Posterior cingulate gyrus (tissue), 11 donors: ENCODE measurements at places on chromosomes 12 and 14.

DNA sequence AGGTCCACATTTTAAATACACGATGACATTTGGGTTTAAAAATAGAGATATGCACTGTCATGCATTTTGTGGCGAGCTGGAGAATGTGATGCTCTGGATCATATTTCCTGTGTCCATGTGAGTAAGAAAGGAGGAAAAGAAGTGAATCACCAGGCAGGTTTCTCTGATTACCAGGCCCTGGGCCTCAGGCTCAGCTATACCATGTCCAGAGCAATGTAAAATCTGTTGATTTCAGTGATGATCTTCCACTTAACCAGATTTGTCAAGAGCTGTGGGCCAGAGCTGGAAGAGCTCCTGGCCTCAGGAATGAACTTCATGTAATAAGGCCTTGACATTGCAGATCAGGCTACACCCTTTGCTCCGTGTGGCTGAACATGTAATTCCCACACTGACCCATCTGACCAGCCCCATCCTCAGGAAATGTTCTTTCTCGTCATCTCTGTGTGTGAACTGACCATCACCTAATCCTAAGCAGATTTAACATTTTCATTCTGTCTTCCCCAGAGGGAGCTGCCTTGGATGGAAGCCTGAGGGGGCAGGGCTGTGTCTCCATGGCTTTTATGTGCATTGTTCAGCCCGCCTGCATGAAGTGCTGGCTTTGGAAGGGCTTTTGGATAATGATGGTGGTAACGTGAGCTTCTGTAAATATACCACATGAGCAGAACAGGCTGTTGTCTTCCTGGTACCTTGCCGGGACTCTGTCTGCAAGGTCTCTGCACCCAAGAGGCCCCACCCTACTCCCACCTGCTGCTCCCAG lies 54.5 kb downstream of the CRACR2A start:
- no peak for DNase-seq

GRCh38 chr12:84276215-84276614 lies 636.4 kb downstream of the SLC6A15 start:
- DNase-seq: no peak

- DNase-seq: no peak
Observed at GRCh38 chr12:66062290-66062625, 68.3 kb downstream of the LLPH start.

DNA sequence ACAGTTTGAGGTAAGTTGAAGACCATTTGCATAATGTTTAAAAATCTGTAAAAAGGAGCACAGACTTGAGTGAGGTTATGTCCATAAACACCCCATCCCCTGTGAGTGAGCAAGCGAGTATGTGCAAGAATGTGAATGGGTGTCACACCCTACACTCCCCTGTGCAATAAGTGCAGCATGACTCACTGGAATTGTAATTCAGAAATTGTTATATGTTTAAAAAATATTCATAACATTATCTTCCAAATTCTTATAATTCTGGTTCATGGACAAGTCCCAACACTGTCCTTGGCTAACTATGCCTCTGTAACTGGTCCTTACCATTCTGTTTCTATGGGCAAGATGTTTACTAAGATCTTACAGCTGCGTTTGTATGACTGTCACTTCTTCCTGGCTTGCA lies 207.8 kb upstream of the FAR2 start:
- no peak for DNase-seq

DNA sequence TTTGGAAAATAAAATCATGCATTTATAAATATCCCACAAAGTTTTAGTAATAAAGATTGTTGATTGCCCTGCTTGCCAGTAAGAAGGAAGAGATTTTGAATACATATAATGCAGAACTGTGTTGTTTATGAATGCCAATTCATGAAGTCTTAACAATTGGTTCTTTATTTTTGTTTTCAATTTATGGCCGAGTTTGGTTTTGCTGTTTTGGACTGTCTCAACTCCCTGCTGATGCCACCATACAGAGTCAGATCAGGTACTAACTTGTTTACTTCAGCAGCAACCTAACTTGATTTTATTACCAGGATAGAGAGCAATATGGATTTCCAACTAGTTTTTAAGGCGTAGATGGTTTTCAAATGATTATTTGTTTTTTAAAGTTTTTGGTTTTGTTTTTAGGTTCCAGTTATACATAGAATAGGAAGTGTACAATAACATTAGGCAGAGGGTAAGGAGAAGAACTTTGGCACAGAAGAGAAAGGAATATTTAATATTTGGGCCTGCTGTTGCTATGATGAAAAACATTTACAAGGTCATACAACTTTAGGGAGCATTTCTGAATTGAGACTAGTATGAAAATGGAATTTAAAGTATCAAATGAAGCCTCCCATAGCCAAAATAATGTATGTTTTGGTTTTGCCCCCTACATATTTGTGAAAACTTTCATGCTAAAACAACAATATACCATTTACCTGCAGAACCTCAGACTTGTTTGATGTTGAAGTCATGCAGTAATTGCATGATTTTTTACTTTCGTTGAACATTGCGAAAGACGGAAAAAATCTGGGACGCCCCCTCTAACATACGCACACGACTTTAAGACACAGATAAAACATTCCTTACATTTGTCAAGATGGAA lies 904 bp upstream of the FAM177A1 start:
- no peak for DNase-seq

DNA sequence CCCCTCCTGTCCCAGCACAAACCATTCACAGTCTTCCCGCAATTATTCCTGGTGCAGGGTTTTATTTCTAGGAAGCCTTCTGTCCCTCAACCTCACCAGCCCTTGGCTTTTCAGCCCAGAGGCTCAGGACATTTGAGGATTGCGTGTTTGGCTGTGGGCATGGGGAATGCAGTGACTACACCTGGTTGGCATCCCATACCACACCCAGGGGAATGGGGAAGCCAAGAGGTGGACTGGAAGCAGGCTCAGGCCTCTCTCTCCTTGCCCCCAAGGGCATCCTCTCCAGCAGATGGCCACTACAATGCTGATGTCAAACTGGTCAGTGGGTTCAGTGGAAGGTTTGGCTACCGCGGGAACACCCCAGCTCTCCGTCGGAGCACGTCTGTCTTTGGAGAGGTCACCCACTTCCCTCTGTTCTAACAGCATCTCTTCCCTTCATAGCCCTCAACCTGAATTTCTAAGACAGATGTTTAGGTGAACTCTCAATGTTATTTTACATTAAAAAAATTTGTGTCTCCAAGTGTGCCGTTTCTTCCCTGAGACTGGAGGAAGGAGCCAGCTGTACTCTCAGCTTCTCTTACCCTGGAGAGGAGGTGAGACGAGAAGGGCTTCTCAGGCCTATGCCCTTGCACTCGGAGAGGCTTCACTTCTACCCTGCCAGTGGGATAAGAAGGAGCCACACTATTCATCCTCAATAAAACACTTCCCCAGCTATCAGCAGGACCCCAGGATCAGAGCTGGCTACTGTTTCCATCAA lies 35.5 kb downstream of the DCAF4 start:
- DNase-seq: no peak

- no peak for DNase-seq
Observed at GRCh38 chr12:2588345-2588744, 206.4 kb upstream of the FKBP4 start.

DNA sequence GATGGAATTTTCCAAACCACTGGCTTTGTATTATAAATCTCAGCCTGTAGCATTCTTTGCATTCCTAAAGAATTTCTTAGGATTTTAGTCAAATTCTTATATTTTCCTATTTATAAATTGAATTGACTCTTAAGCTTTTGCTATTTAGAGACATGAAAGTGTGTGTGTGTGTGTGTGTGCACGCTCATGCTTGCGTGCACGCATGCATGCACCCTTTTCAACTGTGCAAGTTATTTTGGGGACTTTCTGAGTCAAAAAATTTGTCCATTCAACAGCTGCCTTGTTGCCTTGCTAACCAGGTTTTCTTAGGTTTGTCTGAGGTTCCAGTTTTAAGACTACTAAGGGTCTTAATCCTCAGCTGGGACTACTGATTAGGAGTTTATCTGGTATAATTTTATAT lies 42.6 kb downstream of the GPATCH2L start:
- DNase-seq: no peak
